ENCODE measurements at places on chromosomes 7 and 10.
A peak's percentile ranks its signal among the peaks of the same experiment; 100 is the strongest.

- DNase-seq: no peak
Measured at GRCh38 chr7:50699143-50699542, 83.6 kb downstream of the GRB10 start.

- DNase-seq: no peak
Measured at GRCh38 chr7:71679480-71679879, 547.5 kb downstream of the GALNT17 start.

- no peak for DNase-seq
Measured at GRCh38 chr7:132115758-132116157, 460.5 kb downstream of the PLXNA4 start.

DNA sequence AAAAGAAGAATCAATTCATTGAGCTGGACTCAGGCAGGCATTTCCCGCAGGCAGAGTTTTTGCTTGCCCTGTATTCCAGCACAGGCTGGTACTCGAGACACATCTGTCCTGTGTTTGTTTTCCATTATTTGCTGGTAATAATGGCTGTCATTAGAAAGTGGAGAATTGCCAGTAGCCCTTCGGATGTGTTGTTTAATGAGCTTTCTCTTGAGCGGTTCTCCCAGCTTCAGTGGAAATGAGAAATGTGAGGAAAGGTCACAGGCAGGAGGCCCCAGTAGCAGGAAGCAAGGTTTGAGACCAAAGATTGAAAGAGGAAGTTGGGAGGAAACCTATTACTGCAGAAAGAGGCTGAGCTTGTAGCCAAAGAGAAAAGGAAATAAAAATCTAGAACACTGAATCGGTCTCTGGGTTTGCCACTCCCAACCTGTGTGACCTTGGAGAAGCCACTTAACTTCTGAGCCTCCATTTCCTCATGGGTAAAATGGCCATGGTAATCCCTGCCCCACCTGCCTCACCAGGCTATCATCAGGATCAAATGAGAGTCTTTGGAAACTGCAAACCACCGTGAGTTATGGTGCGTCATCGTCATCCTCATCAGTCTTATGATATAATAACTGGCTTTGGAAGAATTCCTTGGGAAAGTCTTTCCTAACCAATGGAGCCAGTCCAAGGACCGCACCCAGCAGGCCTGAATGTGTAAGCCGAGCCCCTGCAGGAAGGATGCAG is 67.7 kb downstream of the TACR2 start:
- DNase-seq: no peak

- DNase-seq: no peak
Measured at GRCh38 chr7:7789551-7789988, 71.2 kb upstream of the RPA3 start.

DNA sequence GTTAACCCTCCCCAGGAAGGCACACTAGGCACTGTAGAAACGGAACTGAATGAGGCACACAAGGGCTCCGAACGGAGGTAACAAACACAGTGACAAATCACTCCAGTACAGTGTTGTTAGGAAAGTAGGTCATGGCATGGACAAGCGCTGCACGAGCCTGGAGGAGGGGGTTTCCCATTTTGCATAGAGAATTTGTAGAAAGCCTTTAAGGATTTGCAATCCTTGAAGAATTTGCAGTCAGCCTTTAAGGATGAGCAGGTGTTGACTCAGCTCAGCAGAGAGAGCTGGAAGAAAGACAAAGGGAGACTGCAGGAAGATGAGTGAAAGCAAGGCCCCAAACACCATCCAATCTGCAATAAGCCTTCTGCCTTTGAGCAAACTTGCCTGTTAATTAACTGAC is 51.1 kb upstream of the PPP1R3C start:
- no peak for DNase-seq

- no peak for DNase-seq
Measured at GRCh38 chr10:126006906-126007305, 110.5 kb downstream of the FANK1 start.

DNA sequence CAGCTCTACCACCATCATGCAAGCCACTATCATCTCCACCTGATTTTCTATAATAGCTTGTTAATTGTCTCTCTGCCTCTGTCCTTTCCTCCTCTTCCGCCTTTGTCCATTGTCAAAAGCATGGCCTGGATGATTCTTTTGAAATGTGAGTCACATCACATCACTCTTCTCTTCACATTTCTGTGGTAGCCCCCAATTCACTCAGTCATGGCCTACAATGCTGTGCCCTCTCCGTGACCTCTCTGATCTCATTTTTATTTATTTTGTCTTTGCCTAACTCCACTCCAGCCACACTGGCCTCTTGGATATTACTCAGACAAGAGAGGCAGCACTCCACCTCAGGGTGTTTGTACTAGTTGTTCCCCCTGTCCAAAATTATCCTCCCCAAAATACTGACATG is 4.9 kb upstream of the ABCB4 start:
- no peak for DNase-seq

DNA sequence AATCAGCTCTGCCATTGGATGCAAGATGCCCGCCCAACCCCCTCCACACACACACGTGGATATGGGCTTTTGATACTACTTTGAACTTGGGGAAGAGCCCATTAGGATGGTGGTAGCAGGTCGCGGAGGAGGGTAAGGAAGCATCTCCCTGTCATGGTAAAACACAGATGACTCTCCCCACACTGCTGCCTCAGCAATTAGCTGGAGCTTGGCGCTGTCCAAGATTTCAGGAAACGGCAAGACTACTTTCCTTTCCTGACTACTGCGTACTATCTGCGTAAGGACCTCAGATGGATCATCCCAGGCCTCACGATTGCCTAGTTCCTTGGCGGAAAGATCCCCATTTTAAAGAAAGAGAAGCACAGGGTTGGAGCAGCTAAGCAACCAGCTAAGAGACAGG is 134.3 kb downstream of the C10orf90 start:
- no peak for DNase-seq

DNA sequence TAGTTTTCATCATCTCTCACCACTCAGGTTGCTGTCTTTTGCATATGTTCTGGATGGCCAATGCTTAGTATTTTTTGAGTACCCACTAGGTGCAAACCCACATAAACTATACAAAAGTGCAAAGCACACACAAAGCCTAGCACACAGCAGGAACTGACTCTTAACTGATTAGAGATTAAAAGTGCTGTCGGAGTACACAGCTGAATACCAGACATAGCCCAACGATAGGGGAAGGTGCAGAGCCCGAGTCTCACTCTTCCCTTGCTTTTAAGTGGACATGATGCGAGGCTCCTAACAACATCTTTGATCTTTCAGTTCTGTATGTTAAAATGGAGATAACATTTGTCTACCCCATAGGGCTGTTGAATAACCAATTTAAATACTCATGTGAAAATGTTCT is 90.8 kb downstream of the DPY19L1 start:
- no peak for DNase-seq

GRCh38 chr10:34150103-34150502 is 665.0 kb downstream of the PARD3 start:
- DNase-seq: no peak

DNA sequence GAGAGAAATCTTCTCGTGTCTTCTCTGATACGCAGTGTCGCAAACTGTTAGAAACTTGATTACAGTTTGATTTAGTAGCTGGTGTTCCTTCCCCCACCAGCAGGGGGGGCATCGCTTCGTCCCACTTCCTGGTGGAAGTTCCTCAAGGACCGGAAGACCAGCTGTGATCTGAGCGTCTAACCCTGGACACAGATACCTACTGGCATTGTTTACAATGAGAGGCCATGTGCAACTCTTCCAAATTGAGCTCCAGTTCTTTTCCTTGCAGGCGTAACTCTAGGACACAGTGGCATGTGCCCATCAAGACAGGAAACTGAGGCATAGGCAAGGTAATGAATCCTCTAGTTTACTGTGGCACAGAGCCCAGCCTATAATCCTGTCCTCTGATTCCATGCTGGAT is 219.0 kb downstream of the CCDC3 start:
- peak; percentile 62 for DNase-seq

DNA sequence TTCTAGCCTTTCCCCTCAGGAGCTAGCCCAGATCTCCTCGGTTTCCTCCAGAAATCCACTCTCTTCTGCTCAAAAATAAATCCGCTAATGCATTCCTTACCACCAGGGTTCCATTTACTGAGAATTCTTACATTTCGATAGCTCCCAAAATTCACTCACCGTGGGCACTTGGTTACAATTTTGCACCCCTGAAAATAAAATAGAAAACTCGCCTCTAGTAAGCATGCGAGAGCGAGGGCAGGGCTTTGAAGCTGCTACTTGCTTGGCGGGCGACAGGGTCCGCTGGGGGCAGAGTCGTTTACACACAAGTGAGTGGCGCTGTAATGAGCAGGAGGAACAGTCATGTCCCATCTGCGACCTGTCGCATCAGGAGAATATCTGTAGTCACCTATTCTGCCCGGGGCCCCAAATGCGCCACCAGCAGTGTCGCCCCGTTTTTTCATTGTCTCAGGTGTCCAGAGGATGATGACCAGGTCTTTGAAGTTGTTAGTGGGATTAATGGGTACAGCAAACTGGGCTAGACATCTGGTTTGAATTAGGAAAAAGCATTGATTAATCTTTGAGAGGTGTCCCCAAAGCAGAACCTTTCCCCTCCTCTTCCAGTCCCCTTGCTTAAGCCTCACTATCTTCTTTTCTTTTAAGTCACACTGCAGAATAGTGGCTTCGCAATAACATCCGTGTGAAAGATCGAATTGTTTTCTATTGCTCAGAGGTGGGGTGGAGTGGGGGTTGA is 1.2 kb upstream of the MEOX2 start:
- no peak for DNase-seq

GRCh38 chr7:41481353-41481752 is 221.5 kb downstream of the INHBA start:
- no peak for DNase-seq

GRCh38 chr7:73715648-73716317 is 3.7 kb downstream of the STX1A start:
- DNase-seq: peak; percentile 78

DNA sequence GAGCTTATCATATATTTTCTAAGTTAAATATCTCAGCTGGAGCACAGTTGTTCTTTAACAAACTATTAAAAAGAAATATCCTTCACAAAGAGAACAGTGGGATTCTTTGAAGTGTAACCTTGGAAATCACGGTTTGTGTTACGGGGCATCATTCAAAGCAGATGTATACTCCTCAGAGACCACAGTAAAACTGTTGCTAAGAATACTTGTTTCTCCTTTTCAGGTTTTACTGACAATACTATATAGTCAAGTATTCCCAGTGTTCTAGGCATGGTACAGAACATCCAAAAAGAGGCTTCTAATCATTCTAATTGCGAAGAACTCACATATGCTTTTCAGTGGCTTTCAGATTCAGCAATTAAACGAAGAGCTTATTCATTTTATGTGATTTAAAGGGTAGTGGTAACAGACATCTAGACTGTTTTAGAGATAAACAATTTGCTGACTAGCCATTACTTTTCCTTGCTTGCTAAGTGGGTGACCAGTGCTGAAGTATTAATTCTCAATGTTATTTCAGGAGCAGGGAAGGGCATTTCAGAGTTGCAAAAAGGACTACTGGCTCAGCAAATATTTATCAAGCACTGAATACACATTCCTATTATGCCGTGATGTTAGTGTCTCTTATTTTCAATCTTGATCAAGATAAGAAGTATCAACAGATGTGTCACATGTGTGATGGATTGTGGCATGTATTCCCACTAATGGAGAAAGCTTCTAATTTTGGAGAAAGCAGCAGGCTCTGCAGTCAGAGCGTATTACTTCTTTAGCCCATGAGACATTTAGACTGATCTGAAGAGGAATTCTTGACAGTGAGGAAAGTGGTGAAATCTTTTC is 236.8 kb downstream of the RNLS start:
- no peak for DNase-seq

DNA sequence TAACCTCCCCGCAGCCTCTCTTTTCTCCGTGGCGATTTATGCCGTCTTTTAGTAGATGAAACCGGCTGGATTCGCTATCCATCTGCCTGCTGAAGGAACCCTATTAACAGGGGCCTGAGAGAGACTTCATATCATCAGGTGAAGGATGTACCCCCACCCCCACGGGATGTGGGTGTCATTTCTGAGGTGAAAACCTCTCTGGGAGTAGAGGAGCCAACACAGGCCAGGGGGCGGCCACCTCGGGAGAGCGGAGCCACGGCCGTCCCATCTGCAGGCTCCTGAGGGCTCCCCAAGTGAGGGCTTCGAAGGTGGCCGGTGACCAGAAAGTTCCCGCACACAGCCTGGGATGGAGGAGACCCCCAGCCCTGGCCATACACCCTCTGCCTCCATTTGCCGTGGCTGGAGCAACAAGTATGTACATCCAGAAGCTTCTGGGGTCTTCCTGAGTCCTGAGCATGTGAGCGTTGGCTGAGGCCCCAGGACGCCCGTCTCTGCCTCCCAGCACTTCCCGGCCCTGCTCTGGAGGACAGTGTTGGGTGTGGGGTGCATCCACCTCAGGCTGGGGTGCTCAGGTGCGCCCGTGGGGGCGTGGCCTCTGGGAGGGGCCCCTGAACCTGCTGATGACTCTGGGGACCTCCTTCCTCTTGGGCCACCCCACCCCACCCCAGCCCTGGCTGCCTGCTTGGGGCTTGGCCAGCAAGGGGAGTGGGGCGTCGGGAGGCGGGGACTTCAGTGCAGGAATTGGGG is 84.7 kb downstream of the NKX6-2 start:
- no peak for DNase-seq

- no peak for DNase-seq
Measured at GRCh38 chr7:42311195-42311594, 74.2 kb upstream of the GLI3 start.

DNA sequence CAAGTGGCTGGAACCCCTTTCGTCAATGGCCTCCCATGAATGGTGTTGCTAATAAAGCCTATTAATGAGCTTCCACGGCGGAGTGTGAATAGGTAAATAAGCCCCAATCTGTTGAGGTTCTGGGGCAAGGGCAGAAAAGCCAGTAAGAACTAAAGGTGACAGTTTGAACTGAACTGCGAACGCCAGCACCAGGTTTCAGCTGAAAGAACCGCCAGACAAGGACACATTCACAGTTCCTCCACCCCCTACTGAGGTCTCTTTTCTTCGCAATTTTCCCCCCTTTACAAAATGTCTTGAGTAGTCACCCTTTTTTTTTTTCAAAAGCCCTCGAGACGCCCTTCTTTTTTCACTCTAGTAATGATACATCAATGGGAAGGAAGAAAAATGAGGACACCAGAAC is 2.4 kb upstream of the FGFR2 start:
- no peak for DNase-seq

DNA sequence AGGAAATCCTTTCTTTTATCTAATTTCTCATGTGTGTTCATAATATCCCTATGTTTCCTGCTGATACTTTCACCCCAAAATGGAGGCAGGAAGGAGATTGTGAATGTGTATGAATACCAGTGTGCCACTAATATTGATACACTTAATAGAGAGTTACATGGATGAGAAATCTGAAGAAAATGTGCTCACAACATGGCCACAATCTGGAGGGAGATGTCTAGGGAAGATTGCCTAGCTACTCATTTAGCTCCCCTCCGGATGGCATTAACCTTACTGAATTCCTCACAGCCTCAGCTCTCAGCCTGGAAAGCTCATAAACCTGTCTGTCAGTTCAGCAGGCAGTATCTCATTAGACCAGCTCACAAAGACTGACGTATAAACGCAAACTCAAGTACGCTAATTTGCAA is 23.4 kb upstream of the DMTF1 start:
- no peak for DNase-seq

- no peak for DNase-seq
Measured at GRCh38 chr7:88795553-88795952, at the start of gene TEX47. TSS of gene TEX47 (minus strand) at chr7:88795737. CDS start at chr7:88794942, 795 bp downstream.

- no peak for DNase-seq
Measured at GRCh38 chr7:103292122-103292521, 5.1 kb upstream of the PMPCB start.

All from stimulated activated CD4-positive, alpha-beta T cell treated with anti-CD3 and anti-CD28 coated beads, Interleukin-2, amount 100 ng/mL, for 24 hours (primary cell).